CD4-positive, alpha-beta T cell treated with Interleukin-2 at 100 ng/mL for 4 hours (primary cell): ENCODE measurements at places on chromosomes 2 and 18.

DNA sequence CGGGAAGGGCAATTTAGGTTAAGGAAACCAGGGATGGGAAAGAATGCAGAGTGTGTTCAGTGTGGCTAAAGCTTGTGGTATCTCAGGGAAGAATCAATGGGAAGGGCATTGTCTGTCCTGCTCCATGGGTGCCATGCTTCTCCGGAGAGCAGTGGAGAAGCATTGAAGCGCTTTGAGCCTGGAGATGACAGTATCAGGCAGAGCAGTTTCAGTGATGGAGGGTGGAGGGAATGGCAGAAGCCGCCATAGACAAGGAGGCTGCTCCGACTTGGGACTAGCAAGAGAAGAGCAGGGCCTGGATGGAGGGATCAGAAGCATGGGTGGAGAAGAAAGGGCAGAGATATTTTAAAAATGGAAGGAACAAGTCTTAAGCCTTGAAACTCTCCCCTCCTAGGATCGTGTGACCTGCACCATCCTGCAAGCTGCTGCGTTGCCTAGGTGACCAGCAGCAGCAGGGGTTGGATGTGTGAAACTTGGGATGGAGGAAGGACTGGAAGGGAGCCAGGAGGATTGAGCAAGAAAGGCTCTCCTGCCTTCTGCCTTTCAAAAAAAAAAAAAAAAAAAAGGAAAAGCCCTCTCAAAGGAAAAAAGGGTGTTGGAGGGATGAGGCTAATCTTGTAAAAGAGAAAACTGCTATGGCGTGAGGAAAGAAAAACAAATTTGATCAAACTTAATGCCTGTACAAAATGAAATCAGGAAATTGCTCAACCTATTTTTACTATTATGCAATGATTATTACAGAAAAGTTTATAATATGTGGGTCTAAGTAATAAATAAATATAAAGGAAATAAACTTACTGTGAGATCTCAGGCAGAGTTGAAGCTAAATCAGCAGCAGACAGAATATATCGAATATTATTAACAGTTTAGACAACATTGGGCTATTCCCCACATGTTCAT lies 493.8 kb upstream of the NRP2 start:
- DNase-seq = no peak

GRCh38 chr2:47645246-47645645 lies 137.7 kb upstream of the MSH6 start:
- DNase-seq = no peak

DNA sequence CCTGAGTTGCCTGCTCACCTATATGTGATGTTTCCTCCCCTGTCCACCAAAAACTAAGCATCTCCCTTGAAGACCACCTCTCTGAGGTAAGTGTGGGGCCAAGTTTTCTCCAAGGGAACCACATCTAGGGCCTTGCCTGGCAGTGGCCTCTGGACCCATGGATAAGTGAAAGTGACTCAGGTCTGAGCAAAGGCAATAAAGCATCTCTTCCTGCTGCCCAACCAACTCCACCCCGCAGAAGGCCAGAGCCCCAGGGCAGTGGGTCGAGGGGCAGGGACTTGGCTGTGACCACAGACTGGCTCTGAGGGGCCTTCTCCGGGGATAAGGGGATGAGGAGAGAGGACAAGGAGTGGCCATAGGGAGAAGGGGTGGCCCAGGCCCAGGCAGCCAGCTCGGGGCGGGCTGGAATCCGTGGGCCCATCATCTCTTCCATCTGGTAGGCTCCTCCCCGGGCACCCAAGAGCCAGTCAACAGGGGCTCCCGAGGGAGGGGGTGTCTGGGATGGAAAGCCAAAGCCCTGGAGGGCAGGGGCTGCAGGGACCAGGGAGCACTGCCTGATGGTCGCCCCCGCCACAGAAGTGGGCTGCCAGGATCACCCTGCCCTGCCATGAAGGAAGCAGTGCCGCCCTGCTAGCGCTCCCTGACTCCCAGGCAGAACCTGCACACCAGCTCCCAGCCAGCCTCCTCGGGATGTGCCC lies 33.4 kb downstream of the EMX1 start:
- DNase-seq = no peak

DNA sequence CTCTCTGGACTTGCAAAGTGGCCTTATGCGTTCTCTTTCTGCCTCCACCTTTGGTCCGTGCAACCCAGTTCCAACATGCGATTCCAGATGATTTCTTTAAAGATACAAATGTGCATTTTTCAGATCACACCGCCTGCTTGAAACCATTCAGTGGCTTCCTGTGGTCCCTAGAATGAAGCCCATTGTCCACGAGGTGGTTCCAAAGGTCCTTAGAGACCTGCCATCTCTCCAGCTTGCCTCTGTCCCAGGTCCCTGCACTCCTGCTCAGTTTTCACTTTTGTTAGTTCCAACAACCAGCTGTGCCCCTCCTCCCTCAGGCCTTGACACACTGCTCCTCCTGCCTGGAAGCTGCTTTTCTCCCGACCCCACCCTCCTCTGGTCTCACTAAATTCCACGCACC lies 3.6 kb upstream of the INO80C start:
- DNase-seq = no peak

GRCh38 chr2:14051401-14051800 lies 581.1 kb upstream of the LRATD1 start:
- no peak for DNase-seq

GRCh38 chr2:239625156-239625845 lies 224.5 kb upstream of the HDAC4 start:
- no peak for DNase-seq

GRCh38 chr2:235112365-235112764 lies 160.5 kb downstream of the SH3BP4 start:
- DNase-seq = no peak

GRCh38 chr2:37457401-37457901 lies 113.0 kb downstream of the QPCT start:
- no peak for DNase-seq

- no peak for DNase-seq
Observed at GRCh38 chr2:119697290-119698020, 18.5 kb downstream of the TMEM177 start.

- peak; percentile 67 for DNase-seq
Observed at GRCh38 chr2:39119732-39120520, 925 bp downstream of the SOS1 start.

GRCh38 chr2:239249048-239249447 lies 151.8 kb downstream of the HDAC4 start:
- DNase-seq = no peak

DNA sequence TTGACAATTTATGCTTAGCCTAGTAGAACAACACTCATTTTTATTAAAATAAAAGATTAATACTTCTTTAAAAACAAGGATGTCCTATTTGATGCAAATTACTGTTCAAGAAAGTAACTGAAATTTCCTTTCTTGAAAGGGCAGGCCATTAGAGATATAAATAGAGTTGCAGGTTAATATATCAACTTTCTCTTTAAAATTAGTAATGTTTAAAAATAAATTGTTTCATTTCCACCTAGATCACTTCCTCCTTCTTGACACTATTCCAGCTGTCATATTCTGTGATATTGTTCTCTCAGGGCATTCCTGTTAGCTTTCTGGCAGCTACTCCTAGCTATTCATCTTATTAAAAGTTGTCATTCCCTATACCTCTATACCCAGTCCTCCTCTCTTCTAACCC lies 357.9 kb upstream of the NRP2 start:
- no peak for DNase-seq

GRCh38 chr2:200618590-200619021 lies 32.8 kb downstream of the AOX1 start:
- DNase-seq = no peak

DNA sequence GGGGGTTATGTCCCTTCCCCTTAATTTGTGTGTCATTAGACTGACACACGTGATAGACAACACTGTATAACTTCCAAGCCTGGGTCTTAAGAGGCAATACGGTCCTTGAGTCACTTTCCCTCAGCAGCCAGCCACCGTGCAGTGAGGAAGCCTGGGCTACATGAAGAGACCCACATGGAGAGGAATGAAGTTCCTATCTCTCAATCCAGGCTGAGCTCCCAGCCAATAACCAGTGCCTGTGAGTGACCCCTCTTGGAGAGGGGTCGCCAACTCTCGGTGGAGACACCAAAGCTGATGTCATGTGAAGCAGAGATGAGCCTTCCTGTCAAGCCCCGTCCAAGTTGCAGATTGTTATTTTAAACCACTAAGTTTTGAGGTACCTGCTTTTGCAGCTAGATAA lies 5.7 kb upstream of the WDSUB1 start:
- no peak for DNase-seq

GRCh38 chr18:63336366-63337099 lies 17.0 kb upstream of the BCL2 start:
- DNase-seq = no peak

DNA sequence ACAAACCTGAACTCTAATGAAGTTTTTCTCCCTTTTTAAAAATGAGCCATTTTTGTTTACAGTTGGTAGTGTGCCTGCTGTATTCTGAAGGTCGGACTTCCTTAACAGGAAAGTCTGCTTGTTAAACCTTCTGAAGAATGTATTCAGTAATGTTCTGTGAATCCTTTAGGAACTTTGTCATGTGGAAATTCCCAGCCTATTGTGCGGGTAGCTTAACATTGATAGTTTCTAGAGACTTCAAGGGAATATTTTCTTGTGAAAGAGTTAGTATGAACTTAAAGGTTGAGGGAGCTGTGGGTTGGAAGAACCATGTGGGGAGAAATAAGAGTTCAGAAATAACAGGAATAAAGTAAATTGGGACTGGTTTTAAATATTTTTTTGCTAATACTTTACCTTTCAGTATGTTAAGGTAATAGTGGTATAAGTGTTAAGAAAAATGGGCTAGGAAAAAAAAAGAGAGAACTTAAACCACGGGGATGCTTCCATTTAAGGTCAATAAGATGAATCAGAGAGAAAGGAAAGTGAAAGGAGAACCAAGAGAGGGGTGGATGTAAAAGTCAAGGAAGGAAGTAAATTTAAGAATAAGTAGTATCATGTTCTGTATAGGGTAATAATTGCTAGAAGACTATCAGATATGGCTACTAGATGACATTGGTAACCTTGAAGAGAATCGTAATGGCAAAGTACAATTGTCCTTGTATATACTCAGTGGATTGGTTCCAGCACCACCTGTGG lies 90.5 kb downstream of the PMS1 start:
- DNase-seq = no peak

DNA sequence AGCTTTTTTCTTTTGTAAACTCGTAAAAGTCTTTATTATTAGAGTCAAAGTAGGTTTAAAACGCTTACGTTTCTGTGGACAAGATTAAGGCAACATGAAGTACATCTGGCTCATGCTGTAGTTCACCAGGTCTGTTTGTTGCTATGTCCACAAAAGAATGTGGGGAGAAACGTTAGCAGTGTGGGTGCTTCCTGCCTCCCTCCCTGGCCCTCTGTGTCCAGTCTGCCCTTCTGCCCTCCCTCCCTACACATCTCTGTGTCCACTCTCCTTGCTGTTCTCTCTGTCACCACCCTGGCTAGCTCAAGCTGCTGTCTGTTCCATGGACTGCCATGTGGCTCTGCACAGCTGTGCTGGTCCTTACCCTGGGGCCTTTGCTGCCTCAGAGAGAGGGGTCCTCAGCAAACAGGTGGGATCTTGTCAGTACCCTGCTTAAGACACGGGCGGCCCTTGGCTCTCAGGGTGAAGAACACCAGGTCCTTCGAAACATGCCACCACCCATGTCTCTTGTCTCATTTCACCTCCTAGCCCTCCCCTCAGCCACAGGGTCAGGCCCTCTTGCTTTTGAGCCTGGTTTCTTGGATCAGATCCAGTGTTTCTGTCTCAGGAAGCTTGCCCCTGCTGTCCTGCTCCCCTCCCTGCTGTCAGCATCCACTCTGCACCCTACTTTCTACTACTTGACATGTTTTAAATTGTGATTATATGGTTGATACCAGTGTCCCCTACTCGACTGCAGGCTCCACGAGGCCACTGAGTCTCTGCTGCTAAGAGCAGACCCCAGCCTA lies 79.2 kb downstream of the LIMS1 start:
- DNase-seq = no peak

DNA sequence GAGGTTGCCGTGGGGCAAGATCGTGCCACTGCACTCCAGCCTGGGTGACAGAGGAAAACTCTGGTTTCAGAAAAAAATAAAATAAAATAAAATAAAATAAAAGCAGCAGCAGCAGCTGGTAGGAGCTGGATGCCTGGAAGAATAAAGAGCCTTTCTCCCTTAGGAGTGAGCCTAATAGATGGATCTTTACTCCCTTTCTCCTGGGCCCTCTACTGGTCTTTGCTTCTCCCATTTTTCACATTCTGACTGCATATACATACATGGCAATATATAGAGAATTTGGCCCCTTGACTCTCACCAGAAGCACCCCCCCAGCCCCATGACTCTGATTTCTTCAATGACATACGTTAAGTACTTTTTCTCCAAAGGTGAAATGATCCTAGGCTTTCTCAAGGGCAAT lies 9.8 kb upstream of the MALT1 start:
- DNase-seq = no peak

GRCh38 chr18:72114801-72115594 lies 429.1 kb downstream of the CBLN2 start:
- no peak for DNase-seq

DNA sequence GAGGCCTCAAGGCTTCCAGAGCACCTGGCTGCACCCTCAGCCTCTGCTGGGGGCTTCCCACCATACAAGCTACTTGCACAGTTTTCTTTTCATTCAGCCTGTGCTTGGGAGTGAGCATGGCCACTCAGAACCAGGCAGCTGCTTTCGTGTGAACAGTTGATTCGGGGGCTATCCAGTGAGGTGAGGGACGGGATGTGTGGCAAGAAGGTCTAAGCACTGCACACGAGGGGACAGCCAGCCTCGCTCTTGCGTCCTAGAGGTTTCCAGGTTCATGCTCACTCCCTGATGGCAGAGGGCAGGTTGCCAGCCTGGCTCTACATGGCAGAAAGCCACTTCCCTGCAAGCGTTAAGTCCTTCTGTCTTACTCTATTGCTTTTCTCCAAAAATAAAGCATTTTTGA lies 146.2 kb downstream of the MBP start:
- no peak for DNase-seq

- no peak for DNase-seq
Observed at GRCh38 chr18:64210401-64210949, 61.6 kb upstream of the LINC00305 start.

DNA sequence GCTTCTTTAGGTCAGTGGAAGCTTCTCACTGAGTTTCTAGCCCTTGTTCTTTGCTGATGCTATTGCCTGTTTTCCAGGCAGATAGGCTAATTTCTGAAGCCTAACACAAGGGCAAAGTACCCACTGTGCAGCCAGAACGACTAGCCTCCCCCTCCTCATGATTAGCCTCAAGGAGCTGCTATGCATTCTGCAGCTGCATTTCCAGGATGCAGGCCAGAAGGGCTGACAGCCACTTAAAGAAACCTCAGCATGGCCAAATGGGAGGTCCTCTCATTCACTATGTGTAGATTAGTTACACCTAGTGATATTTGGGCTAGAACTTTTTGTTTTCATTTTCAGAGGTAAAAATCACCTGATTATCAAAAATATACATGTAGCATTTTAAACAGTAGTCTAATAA lies 216.0 kb downstream of the RAD51AP2 start:
- DNase-seq = no peak

- peak; percentile 48 for DNase-seq
Observed at GRCh38 chr2:182186132-182186735, 200.6 kb downstream of the PPP1R1C start.
